ENCODE measurements at places on chromosomes 1 and 21.

DNA sequence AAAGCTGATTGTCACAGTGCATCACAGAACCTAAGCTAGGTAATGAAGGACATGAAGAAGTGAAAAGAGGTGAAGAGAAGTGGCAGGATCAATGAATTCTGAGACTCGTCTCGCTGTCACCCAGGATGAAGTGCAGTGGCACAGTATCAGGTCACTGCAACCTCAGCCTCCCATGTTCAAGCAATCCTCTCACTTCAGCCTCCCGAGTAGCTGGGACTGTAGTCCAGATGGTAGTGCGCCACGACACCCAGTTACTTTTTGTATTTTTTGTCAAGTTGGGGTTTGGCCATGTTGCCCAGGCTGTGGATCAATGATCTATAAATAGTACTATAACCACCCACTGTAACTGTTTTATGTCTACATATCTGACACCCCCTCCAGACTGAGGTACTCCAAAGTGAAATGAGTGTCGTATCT lies 33.1 kb downstream of the PTP4A2 start:
- no peak for DNase-seq

DNA sequence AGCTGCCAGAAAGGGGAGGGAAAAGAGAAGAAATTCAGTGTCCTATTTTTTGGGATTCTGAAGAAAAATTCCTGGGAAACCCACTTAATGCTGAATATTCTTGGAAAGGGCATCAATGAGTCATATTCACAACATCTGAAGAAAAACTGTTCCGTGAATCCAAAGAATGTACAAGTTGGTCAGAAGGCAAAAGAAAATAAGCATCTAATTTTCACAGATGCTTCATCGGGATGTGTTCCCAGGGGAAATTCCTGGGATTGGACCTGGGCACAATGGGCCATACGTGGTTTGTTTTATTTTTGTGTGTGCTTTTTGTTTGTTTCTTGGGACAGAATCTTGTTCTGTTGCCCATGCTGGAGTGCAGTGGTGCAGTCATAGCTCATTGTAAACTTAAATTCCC lies 112.2 kb downstream of the MAP3K21 start:
- DNase-seq: no peak

GRCh38 chr1:206579747-206580437 lies 32.4 kb downstream of the EIF2D start:
- DNase-seq: peak; percentile 97

DNA sequence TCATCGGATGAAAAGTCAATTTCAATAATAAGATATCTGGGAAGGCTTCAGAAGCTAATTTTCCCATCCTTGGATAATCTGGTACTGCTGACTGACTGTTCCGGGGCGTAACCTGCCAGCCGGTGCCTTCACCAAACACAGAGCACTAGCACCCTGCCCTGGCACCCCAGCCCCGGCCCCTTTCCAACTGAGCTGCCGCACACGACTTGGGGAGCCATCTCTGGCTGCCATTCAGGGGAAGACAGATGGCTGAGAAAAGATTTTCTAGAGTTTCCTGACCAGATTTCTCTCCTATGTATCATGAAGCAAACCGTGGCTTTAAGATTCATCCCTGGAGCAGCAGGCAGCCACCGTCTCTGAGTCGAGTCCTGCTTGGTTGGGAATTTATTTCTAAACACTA lies 96.0 kb upstream of the SYT6 start:
- no peak for DNase-seq

GRCh38 chr1:226441629-226442028 lies 33.7 kb upstream of the PARP1 start:
- DNase-seq: no peak

- no peak for DNase-seq
Observed at GRCh38 chr1:3460672-3461131, 6.2 kb downstream of the ARHGEF16 start.

DNA sequence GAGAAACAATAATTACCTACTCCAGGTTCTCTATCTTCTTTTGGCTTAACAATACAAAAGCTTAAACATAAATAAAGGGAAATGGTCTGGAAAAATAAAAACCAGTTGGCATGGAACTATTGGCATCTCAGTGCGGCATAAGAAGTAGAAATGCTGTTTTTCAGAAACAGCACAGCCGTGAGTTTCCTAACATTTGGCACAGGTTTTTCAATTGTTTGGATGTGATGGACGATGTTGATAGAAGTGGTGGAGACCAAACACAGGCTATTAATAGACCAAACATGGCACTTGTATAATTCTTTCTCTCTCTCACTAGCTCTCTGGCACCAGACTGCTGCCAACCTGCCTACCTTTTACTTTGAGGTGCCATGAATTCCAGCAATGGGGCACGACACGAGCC lies 36.2 kb downstream of the KCNN3 start:
- no peak for DNase-seq

All from cardiac septum (tissue), 1 donor.